ENCODE measurements at places on chromosomes 4 and X. TPM values are rescaled to one million over a fixed set of nuclear protein-coding genes. Genes with fewer than 3 reads are reported as not detected.

The GPR173 gene
- not detected for total RNA-seq

- peak; percentile 30 for DNase-seq
Measured at GRCh38 chr4:101264993-101265815, 82.1 kb downstream of the PPP3CA start.

The CXCL13 gene
- not detected for total RNA-seq

DNA sequence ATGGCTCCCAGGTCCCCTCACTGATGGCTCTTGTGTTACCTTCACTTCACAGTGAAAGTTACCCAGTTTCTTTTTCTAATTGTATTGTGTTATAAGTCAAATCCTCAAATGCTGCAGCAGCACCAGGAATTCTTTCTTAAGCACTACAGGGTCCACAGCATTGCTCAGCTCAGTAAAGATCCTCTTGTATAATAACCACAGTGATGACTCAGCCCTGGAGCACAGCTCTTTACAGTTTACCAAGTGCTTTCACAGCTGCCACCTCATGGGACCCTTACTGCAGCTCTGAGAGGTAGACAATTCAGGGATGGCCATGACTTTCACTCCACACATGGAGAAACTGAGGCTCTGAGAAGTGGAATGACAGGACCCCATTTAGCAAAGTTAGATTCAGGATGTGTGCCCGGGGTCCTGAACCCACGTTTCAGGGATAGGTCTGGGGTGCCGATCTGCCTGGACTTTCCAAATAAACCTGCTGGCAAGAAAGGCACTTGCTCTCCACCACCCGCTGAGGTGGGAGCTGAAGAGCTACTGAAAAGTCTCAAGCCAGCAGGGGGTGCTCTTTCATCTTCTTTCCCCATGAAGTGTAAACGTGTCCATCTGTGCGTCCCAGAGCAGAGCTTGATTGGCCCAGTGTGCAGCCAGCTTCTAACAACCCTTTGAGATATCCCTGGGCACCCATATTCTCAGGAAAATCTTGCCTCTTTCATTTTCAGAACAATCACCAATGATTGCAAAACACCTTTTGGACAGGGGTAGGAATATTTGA is 35.7 kb upstream of the GABRQ start:
- DNase-seq: no peak

The DOCK11 gene
- 5.5 TPM for total RNA-seq

The PLCXD1 gene
- 2.0 TPM for total RNA-seq

GRCh38 chr4:71275004-71275403 is 63.8 kb upstream of the SLC4A4 start:
- DNase-seq: no peak

The BST1 gene
- 1.0 TPM for total RNA-seq

The ARR3 gene
- total RNA-seq: not detected

DNA sequence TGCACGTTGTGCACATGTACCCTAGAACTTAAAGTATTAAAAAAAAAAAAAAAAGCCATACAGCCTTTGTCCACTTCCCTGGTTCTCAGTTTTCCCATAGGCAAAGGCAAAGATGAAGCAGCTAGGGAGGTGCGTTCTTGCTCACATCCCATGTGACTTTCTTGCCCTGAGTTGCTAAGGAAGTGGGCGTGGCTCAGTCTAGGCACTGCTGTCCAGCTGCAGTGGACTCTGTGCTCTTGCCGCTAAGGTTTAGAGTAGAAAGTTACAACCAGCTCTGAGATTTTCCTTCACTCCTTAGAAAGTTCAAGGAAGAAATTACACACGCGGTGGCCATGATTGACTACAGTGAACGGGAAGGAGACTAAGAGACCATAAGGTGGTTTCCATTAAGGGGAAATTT is 144.7 kb downstream of the NAA11 start:
- DNase-seq: no peak

GRCh38 chr4:180028682-180029081 is 2214.5 kb upstream of the TENM3 start:
- no peak for DNase-seq

The GAB3 gene
- total RNA-seq: 0.14 TPM

GRCh38 chr4:41927796-41928499 is 7.3 kb upstream of the TMEM33 start:
- DNase-seq: no peak

GRCh38 chr4:170884969-170885570 is 795.3 kb upstream of the AADAT start:
- no peak for DNase-seq

- no peak for DNase-seq
Measured at GRCh38 chrX:105328773-105329172, 108.3 kb upstream of the TEX13A start.

The MCUB gene
- 65.8 TPM for total RNA-seq

- DNase-seq: no peak
Measured at GRCh38 chrX:138150709-138151108, 560.8 kb downstream of the FGF13 start.

The CDKL5 gene
- 0.35 TPM for total RNA-seq

The FAAH2 gene
- total RNA-seq: 51.1 TPM

GRCh38 chrX:22087011-22087557 is 55.0 kb downstream of the PHEX start:
- DNase-seq: no peak

- DNase-seq: peak; percentile 75
Measured at GRCh38 chrX:45479196-45479834, 278.6 kb upstream of the DIPK2B start.

DNA sequence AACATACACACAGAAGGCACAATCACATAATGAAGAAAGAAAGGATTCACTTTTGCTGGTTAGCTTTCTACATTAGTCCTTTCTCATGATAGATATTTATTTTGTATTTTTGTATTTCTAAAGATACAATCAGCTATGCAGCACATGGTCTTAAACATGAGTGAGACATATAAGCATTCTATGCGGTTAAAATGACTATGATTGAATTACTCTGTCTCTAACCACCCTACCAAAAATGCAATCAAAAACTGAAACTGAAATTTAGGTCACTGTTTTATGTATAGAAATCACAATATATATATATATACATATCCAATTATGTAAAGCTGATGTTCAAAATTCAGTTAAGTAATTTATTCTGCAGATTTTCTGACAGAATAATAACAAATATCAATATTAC is 21.9 kb downstream of the CXXC4 start:
- no peak for DNase-seq

The SMIM10 gene
- total RNA-seq: 11.8 TPM

Measured in Caki2 (cell line).